Chondrocyte (in vitro differentiated cells): ENCODE measurements at places on chromosomes 2 and 18. TPM values are rescaled to one million over a fixed set of nuclear protein-coding genes. Genes with fewer than 3 reads are reported as not detected.

DNA sequence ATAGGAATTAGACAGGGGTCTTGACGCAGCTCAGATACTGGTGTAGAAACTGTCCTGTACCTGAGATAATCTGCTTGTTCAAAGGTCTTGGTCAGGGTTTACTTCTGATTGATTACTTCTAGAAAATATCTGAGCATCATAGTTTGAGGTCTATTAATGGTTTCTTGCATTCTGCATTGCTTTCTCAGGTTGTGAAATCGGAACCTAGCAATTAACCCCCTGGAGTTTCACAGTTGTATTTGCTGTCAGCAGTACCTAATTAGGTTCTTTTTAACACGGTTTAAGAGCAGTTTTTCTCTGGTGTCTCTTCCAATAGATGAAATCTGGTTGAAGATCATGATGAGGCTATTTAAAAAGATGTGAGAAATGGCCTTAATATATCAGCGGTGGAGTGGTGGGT lies 428.6 kb upstream of the SYT4 start:
- no peak overlapping the region for H3K27ac ChIP-seq
- no peaks in the 10 kb centered on the region for H3K27me3 ChIP-seq
- no peaks in the 10 kb centered on the region for H3K4me1 ChIP-seq
- H3K4me3 ChIP-seq = no peak overlapping the region

DNA sequence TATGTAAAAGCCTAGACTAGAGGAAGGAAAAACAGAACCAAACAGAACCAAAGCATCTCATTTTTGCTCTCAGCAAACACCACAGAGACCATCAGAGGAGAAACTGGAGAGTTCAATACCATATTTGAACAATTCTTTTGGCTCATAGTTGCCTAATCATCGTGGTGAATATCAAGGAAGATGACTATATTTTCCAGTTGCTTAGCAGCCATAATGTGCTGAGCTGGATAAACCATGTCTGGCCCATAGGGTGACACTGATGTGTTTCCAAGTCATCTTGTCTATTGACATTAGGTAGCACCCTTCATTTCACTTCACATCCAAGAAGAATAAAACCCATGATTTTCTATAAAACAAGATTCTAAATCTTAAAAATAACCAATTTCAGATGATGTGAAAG lies 5.9 kb upstream of the XRCC5 start:
- H3K36me3 ChIP-seq = no peaks in the 10 kb centered on the region
- H3K27me3 ChIP-seq = peaks cover 1% of the 10 kb centered on the region
- DNase-seq = no peak

The SLC16A14 gene
- 4.9 to 5.4 TPM (median 4.9 TPM) in 3 replicates for total RNA-seq

DNA sequence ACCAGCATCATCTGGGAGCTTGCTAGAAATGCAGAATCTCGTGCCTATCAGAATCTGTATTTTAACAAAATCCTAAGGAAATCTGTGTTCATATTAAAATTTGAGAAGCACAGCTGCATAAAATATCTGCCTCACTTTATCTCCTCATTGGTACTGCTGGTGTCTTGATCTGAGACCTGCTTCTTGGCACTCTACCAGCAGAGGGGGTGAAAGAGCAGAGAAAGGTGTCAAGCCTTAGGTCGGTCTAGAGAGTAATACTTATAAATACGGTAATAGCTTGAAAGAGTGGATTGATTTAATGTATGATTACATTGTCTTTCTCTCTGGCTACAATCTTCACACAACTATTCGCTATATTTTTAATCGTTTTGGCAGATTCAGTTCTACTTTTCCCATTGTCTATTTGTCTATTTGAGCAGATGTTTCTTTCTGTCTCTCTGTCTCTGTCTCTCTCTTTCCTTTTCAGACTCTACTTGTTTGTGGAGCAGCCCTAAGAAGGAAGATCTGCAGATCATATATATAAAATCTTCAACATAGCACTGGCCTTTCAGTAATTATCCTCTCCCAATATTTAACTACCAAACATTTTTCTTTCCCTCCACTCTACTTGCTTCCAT lies 1.7 kb upstream of the GCG start:
- no peaks in the 10 kb centered on the region for H3K36me3 ChIP-seq
- H3K27ac ChIP-seq = no peak overlapping the region
- no peak overlapping the region for H3K4me3 ChIP-seq
- peaks cover 4% of the 10 kb centered on the region for H3K4me1 ChIP-seq
- H3K27me3 ChIP-seq = peaks cover 12% of the 10 kb centered on the region

- H3K27me3 ChIP-seq = no peaks in the 10 kb centered on the region
- no peak overlapping the region for H3K27ac ChIP-seq
- no peak overlapping the region for H3K4me3 ChIP-seq
- no peaks in the 10 kb centered on the region for H3K36me3 ChIP-seq
Measured at GRCh38 chr18:55539240-55539639, 48.8 kb downstream of the TCF4 start.

DNA sequence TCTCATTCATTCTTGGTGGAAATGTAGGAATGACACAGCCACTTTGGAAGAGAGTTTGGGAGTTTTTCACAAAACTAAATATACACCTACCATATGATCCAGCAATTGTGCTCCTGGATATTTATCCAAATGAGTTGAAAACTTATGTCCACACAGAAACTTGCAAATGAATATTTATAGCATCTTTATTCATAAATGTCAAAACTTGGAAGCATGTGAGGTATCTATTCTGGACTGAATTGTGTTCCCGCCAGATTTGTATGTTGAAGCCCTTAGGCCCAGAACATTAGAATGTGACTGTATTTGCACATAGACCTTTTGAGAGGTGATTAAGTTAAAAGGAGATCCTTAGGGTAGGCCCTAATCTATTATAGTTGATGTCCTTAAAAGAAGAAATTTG lies 409.4 kb upstream of the SYT4 start:
- H3K4me1 ChIP-seq = peaks cover 9% of the 10 kb centered on the region
- H3K27ac ChIP-seq = no peak overlapping the region
- no peaks in the 10 kb centered on the region for H3K36me3 ChIP-seq
- no peak overlapping the region for H3K4me3 ChIP-seq
- no peak for DNase-seq

The NETO1 gene
- not detected in 3 replicates for total RNA-seq
